ENCODE measurements at places on chromosomes 3 and 15. TPM values are rescaled to one million over a fixed set of nuclear protein-coding genes. Genes with fewer than 3 reads are reported as not detected.

Gene SLC26A6
- 46.3 TPM for total RNA-seq

Gene SNRPN
- total RNA-seq, result 33.6 TPM

Gene C3orf85
- not detected for total RNA-seq

Gene RASSF1
- 60.3 TPM for total RNA-seq

Gene SPG11
- total RNA-seq, result 65.2 TPM

Gene MYRIP
- not detected for total RNA-seq

Gene SLC27A2
- total RNA-seq, result 78.0 TPM

Gene ISL2
- 1.3 TPM for total RNA-seq

Gene ISLR
- not detected for total RNA-seq

Gene TRIM59
- 33.2 TPM for total RNA-seq

Gene CPN2
- not detected for total RNA-seq

Gene LRTM1
- total RNA-seq, result not detected

Gene WDR93
- total RNA-seq, result not detected

Gene AAGAB
- 44.0 TPM for total RNA-seq

Gene DUOXA2
- not detected for total RNA-seq

Gene TGM5
- total RNA-seq, result not detected

Gene SERPINI2
- total RNA-seq, result not detected

Gene IQCF5
- not detected for total RNA-seq

Gene PLA2G4D
- not detected for total RNA-seq

Gene CACNA2D2
- 0.78 TPM for total RNA-seq

Gene KCNH8
- total RNA-seq, result not detected

Gene DNAJA4
- total RNA-seq, result 68.4 TPM

Gene TNNC1
- total RNA-seq, result 0.32 TPM

Gene UBAP1L
- total RNA-seq, result 5.9 TPM

Gene HCLS1
- total RNA-seq, result 234 TPM

Gene SH2D7
- total RNA-seq, result not detected

Gene CHRNA5
- 6.4 TPM for total RNA-seq

Gene AQP9
- not detected for total RNA-seq

Gene MKRN3
- 2.1 TPM for total RNA-seq

Gene CPLX3
- total RNA-seq, result 0.17 TPM

Gene RETNLB
- total RNA-seq, result not detected

Gene ARHGEF26
- total RNA-seq, result not detected

Gene KBTBD13
- total RNA-seq, result not detected

Gene IL17RB
- total RNA-seq, result 1.2 TPM

Gene GHSR
- not detected for total RNA-seq

Gene ELL3
- total RNA-seq, result 0.41 TPM

Gene EFCAB12
- total RNA-seq, result 0.34 TPM

Gene DUOXA1
- not detected for total RNA-seq

Gene ACTRT3
- total RNA-seq, result 1.3 TPM

Gene MYO5A
- total RNA-seq, result 26.2 TPM

Gene GPR149
- not detected for total RNA-seq

Gene SAMD7
- total RNA-seq, result not detected

Gene DNAH1
- total RNA-seq, result 12.2 TPM

Gene RAF1
- total RNA-seq, result 91.6 TPM

Gene ZNF35
- total RNA-seq, result 4.8 TPM

Gene CLDN16
- not detected for total RNA-seq

Measured in activated T-helper 1 cell treated with anti-CD3 and anti-CD28 coated beads, Interleukin-12 subunit alpha, Interleukin-12 subunit beta, Interleukin-2, Interleukin-4 antibody, amounts not matched to agents 30 ng/mL and 10 ng/mL and 1 ng/mL, durations not matched to agents 14 hours and 24 hours and 36 hours (primary cell).